Ascending aorta (tissue), 2 donors: ENCODE measurements at places on chromosomes 16 and 17.

GRCh38 chr16:88133507-88133843, 182.2 kb downstream of the BANP start:
- H3K36me3 ChIP-seq = no peaks in the 10 kb centered on the region
- H3K27ac ChIP-seq = no peak overlapping the region

DNA sequence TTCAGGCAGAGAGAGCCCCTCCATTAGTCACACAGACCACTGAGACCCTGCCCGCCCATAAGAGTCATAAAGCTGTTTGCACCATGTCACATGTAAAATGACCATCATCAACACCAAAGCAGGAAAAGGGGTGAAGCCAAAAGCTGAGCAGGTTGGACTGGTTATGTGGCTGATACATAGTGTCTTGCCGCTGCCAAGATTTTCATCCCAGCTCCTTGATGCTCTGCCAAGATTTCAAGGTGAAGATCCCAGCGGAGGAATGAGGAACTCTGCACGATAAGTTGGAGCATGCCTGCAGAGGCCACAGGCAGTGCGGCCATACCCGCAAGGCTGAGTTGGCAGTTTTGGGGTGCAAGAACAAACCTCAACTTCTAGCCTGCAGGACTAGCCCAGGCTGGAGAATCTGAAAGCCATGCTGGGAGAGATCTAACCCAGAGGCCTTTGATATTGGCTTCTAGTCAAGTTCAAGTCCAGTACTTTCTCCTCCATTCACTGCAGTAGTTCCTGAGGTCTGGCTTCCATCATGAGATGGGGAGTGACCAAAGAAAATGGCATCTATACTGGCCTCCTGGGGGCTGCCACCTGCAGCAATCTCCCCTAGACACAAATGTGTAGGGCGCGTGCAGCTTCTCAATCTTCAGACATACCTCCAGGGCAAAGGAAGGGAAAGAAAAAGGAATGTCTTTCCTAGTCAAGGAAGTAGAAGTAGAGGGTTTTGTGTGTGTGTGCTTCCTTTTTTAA, 79.7 kb upstream of the NOL11 start:
- no peaks in the 10 kb centered on the region for H3K36me3 ChIP-seq
- no peaks in the 10 kb centered on the region for H3K4me1 ChIP-seq
- H3K27me3 ChIP-seq = no peaks in the 10 kb centered on the region
- H3K4me3 ChIP-seq = no peak overlapping the region
- no peak overlapping the region for H3K27ac ChIP-seq
- DNase-seq = no peak

GRCh38 chr17:62778990-62779681, 29.0 kb downstream of the MARCHF10 start:
- DNase-seq = no peak
- H3K36me3 ChIP-seq = no peaks in the 10 kb centered on the region
- H3K4me1 ChIP-seq = peaks cover 8% of the 10 kb centered on the region
- no peak overlapping the region for H3K4me3 ChIP-seq
- H3K27me3 ChIP-seq = no peaks in the 10 kb centered on the region

DNA sequence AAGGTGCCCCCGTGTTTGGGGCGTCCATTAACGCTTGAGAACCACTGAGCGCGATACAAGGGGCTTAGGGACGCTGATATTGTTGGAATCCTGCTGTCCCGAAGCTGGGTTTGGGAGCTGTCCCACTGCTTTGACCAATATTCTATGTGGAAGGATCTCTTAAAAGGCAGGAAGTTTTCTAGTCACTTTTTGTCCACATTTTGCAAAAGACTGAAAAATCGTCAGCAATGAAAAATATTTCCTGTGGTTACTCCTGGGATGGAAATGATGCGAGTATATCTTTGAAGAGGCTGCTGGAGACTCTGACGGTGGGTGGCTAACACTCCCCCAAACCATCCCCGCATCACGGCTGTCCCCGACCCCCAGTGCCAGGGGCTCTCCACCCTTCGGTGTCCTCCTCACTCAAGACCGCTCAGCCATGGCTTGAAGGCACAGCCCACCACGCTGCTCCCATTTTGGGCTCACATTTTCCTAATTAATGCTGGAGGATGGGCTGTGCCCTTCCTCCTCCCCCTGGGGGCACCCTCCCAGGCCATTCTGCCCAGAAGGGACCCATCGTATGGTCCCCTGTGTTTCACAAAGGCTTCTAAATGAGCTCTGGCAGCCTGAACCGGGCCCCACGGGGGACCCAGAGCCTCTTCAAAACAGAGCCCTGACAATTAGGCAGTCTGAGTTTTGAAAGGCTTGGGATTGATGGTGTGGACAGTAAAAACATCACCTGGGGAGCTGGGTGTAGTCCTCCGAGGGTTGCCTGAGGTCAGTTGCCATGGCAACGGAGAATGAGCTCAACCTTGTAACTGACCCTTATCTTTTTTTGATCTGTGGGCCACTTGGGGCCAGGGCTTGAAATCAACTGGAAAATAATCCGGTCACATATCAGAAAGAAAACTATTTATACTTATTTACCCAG, 158.6 kb downstream of the C16orf78 start:
- H3K36me3 ChIP-seq = no peaks in the 10 kb centered on the region
- H3K4me1 ChIP-seq = no peaks in the 10 kb centered on the region
- DNase-seq = no peak
- H3K27me3 ChIP-seq = no peaks in the 10 kb centered on the region

GRCh38 chr17:43368740-43369506, 29.9 kb upstream of the ARL4D start:
- no peaks in the 10 kb centered on the region for H3K36me3 ChIP-seq
- no peaks in the 10 kb centered on the region for H3K27me3 ChIP-seq
- peak overlapping the region; percentile 100 for H3K27ac ChIP-seq
- peak; percentile 89 for DNase-seq

- no peak for DNase-seq
- H3K4me3 ChIP-seq = no peak overlapping the region
- H3K4me1 ChIP-seq = no peaks in the 10 kb centered on the region
- H3K36me3 ChIP-seq = peaks cover 30% of the 10 kb centered on the region
These were observed 22.0 kb downstream of the CAMKK1 start for GRCh38 chr17:3870871-3871306.

GRCh38 chr17:69123626-69124025, 18.1 kb downstream of the ABCA6 start:
- no peaks in the 10 kb centered on the region for H3K4me1 ChIP-seq
- H3K36me3 ChIP-seq = no peaks in the 10 kb centered on the region
- DNase-seq = no peak
- H3K27ac ChIP-seq = no peak overlapping the region
